CD14-positive monocyte (primary cell): ENCODE measurements at places on chromosomes 4 and X.

- no peak for DNase-seq
Measured at GRCh38 chrX:50707405-50707804, 106.6 kb downstream of the SHROOM4 start.

- DNase-seq: no peak
Measured at GRCh38 chr4:16669036-16669435, 229.4 kb downstream of the LDB2 start.

DNA sequence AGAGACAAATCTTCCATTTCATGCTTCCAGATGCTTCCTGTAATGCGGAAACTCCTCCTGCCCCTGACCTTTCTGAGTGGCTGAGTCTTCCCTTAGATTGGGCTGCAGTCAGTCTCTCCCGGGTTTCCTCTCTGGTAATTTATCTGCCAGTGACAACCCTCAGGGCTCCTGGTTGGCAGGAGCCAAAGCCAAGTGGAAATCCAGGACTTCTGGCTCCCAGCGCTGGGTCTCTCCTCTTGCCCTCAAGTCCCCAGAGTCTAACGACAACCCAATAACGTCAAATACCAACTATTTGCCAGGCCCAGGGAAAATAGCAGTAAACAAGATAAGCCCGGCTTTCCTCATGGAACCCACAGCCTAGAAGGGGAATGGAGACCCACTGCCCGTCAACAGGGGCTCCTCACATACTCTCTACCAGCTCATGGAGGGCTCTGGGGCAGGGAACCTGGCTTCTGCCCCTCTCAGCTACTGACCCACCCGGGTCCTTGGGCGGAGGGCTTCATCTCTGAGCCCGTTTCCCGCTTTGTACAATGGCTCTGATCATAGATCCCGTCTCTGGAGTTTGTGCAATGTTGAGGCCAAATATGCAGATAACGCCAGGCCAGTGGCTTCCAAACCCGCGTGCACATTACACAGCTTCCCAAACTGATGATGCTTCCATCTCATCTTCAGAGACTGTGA is 1.1 kb upstream of the TBC1D14 start:
- DNase-seq: no peak

DNA sequence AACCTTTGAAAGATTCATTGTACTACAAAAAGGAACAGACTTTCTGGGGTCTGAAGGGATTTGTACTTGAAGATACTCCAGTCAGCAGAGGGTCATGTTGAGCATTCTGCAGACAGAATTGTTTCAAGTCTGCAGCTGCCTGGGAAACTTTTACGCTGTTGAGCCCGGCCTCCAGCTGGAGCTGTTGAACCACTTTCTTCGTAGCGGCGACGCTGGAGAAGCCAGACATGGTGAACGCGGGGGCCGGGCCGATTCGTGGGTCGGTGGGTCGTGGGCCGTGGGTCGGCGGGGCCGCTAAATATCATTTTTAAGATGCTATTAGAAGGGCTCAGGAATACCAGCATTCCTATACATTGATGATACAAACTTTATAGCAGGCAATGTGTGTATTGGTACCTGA is 12.0 kb upstream of the RTL9 start:
- no peak for DNase-seq

DNA sequence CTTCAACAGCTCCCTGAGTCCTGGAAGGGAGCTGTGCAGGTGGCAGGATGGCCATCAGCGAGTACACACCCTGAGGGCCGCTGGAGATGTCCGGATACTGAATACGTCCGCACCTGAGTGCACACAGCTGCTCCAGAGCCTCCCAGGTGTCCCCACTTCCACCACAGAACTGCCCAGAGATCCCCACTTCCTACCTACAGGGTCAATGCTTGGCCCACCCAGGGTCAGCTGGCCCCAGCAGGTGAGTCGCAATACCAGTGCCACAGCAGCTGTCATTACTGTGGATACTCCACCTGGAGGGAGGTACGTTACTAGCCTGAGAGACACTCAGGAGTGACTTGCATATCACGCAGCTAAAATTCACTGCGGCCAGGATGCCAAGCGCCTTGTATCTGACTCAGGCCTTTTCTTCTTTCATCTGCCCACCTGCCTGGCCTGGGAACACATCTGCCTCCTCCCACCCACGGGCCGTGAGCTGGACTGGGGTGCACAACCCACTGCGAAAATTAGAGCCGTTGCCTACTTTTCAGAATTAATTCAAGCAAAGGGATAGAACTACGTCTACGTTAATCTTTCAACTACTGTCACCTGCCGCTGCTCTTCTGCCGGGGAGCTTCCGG is 9.4 kb downstream of the C4orf50 start:
- DNase-seq: no peak

DNA sequence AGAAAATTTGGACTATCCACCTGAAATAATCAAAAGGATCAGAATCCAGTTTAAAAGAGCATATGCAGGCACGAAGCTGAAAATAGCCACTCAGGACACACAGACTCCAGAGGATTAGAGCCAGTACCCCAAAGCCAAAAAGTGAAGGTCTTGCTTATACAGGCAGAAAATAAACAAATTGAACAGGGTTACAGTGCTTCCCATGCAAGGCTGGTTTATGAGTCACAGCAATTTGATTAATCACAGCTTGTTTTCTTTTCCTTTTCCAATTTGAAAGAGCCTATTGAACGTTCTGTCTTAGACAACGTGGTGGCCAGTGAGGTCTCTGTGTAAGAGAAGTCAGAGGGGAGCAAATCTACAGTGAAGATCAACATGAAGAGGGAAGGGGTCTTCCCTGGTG is 10.2 kb downstream of the HGFAC start:
- no peak for DNase-seq

- no peak for DNase-seq
Measured at GRCh38 chr4:93730251-93730650, 98.3 kb upstream of the ATOH1 start.

- DNase-seq: no peak
Measured at GRCh38 chrX:79263550-79263949, 103.6 kb downstream of the ITM2A start.

GRCh38 chr4:12576409-12576808 is 907.7 kb downstream of the RAB28 start:
- no peak for DNase-seq

GRCh38 chr4:8385611-8386010 is 54.9 kb downstream of the ACOX3 start:
- DNase-seq: no peak

DNA sequence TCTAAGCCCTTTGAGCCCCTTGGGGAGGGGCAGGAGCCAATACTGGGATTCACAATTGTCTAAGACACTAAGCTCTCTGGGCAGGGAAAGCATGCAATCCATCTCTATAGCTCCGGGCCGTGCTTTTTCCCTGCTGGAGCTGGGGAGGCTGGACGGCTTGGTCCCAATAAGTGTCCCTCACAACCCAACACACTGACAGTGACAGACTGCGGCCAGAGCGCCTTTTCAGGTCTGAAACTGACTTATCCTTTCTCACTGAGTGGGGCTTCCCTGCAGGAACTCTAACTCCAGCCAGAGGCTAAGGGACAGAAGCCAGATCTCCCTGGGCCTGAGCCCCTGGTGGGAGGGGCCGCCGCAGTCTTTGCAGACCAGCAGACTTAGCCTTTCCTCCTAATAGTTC is 146.6 kb upstream of the PBDC1 start:
- no peak for DNase-seq

- DNase-seq: no peak
Measured at GRCh38 chr4:152540293-152540674, 4.4 kb upstream of the FBXW7 start.

- DNase-seq: peak; percentile 73
Measured at GRCh38 chrX:150849996-150850720, 48.3 kb downstream of the CD99L2 start.

DNA sequence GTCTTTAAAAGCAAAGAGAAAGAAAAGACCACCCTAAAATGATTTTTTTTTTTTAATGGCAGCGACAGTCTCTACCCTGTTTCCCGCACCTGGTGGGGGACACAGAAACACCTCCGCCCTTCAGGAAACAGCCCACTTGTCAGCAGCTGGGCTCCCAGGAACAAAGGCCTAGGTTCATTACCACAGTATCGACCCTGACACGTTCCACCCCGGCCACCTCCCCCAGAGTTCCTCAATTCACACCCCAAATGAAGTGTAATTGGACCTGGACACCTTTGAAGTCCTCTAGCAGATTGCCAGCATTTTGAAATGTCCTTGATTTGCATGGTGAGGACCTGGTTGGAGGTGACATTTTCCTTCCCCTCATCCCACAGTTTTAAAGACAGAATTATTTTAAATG is 175.0 kb upstream of the BCOR start:
- DNase-seq: no peak

- DNase-seq: no peak
Measured at GRCh38 chrX:1486177-1486576, 33.5 kb upstream of the ASMTL start.

- DNase-seq: no peak
Measured at GRCh38 chr4:139785356-139785755, 119.7 kb downstream of the MGST2 start.

DNA sequence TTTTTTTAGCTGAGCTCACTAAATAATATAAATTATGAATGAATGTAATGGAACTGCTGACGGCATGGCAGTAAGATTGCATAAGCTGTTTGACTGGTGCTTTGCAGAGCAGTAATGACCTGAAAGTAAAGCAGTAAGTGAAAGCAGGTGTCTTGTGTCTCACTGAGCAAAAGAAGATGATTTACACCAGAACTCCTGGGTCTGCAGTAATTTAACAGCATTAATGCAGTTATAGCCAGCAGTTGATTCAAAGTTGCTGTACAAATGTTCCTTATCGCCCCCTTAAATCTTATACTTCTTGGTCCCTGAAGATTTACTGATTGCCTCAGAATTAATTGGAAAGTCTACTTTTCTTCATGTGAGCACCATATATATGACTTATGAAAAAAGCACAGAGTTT is 187.7 kb downstream of the DCTD start:
- no peak for DNase-seq

DNA sequence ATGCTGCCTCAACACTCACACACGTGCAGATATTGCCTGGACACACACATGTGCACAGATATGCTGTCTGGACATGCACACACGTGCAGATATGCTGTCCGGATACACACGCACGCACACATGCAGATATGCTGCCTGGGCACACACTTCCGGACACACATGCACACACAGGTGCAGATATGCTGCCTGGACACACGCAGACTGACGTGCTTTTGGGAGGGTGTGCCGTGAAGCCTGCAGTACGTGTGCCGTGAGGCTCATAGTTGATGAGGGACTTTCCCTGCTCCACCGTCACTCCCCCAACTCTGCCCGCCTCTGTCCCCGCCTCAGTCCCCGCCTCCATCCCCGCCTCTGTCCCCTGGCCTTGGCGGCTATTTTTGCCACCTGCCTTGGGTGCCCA is 14.7 kb downstream of the FGFRL1 start:
- DNase-seq: no peak

- DNase-seq: no peak
Measured at GRCh38 chrX:20029728-20030127, 38.9 kb upstream of the BCLAF3 start.

- DNase-seq: peak; percentile 26
Measured at GRCh38 chrX:133523081-133523487, 107.8 kb upstream of the GPC4 start.

- no peak for DNase-seq
Measured at GRCh38 chrX:132848296-132848970, 110.0 kb downstream of the HS6ST2 start.

GRCh38 chrX:111837197-111837596 is 38.8 kb upstream of the TRPC5OS start:
- no peak for DNase-seq

DNA sequence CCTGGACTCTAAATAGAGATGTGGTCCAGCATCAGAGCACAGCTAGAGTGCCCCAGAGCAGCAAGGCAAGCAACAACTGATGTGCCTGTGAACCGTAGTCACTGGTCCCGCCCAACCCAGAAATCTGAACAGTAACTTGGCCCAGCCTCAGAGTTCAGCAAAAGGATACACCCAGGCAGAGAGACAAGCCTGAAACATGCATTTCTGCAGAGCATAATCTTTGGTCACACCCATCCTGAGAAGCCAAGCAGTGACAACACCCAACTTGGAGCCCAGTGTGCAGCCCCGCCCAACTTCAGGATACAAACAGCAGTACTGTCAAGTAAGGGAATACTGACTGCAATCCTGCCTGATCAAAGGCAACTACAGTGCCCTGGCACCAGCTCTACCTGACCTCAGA is 78.9 kb downstream of the CCDC160 start:
- DNase-seq: no peak

- no peak for DNase-seq
Measured at GRCh38 chr4:125702406-125702805, 387.7 kb downstream of the FAT4 start.

DNA sequence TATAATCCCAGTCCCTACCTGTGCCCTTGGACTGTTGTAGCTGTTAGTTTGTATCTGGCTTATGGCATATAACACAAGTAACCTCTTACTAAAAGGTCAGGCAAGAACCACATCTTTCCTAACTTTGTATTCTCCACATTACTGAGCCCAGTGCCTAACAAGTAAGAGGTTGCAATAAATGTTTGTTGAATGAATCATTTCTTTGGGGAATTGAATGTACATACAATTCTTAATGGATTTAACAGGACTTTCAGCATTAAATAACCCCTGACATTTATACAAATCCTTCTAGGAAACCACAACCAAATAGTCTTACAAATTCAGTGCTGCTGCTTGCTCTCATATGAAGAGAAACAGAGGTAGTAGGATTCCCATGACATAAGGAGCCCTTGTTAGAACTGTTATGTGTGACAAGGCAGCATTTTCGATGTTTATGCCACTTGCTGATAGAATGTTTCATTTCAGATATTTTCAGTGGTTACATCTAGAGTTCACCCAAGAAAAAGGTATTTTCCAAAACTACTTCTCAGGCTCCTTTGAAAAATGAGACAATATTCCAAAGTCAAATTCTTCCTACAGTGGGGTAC is 62.0 kb downstream of the MBNL3 start:
- DNase-seq: no peak

- DNase-seq: no peak
Measured at GRCh38 chr4:22869235-22869634, 176.5 kb downstream of the GBA3 start.

DNA sequence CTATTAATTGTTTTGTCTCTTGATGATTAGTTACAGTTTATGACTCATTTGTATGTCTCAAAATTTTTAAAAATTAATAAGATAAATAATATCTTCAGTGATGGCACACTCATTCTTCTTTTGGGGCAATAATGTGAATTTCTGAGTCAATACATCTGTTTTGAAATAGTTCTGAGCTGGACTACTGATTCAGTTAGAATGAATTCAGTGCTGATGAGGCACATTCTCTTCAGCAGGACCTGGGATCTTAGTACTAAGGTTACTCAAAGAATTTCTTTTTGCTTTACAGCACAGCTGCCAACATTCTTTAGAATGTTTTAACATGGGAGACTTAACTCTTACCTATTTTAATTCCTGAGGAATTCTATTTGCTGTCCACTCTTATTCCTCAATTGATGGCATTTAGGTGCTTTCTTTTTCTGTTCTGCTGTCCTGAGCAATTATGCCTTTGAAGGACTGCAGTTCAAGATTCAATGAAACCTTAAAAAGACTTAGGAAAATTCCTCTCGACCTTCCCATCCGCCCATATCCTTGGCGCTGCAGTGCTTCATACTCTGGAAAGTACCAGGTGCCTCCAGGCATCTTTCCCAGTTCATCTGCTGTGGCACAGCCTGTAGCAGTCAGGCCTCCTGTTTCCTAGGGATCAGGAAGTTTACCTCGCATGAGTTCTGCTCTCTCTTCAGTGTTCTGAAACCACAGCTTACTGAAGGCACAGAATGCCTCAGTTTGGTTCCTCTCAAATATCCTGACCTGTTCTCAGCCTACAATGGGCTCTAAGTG is 213.7 kb downstream of the FSTL5 start:
- no peak for DNase-seq
